ENCODE measurements at places on chromosomes 7 and 10.

- DNase-seq = no peak
- no peak overlapping the region for H3K4me3 ChIP-seq
- H3K36me3 ChIP-seq = no peaks in the 10 kb centered on the region
- H3K27me3 ChIP-seq = peaks cover 16% of the 10 kb centered on the region
- H3K4me1 ChIP-seq = no peaks in the 10 kb centered on the region
Observed at GRCh38 chr10:46273506-46274477, 13.0 kb upstream of the ANTXRL start.

- H3K4me1 ChIP-seq = peaks cover 6% of the 10 kb centered on the region
- H3K27me3 ChIP-seq = no peaks in the 10 kb centered on the region
- H3K4me3 ChIP-seq = no peak overlapping the region
- peak overlapping the region; percentile 45 for H3K27ac ChIP-seq
- DNase-seq = peak; percentile 3
- H3K36me3 ChIP-seq = no peaks in the 10 kb centered on the region
Observed at GRCh38 chr7:68783684-68784083, 814.6 kb upstream of the AUTS2 start.

- no peak overlapping the region for H3K27ac ChIP-seq
- no peak overlapping the region for H3K4me3 ChIP-seq
- H3K36me3 ChIP-seq = no peaks in the 10 kb centered on the region
- no peaks in the 10 kb centered on the region for H3K27me3 ChIP-seq
- H3K4me1 ChIP-seq = peaks cover 3% of the 10 kb centered on the region
Observed at GRCh38 chr10:30282221-30282620, 66.9 kb downstream of the MTPAP start.

DNA sequence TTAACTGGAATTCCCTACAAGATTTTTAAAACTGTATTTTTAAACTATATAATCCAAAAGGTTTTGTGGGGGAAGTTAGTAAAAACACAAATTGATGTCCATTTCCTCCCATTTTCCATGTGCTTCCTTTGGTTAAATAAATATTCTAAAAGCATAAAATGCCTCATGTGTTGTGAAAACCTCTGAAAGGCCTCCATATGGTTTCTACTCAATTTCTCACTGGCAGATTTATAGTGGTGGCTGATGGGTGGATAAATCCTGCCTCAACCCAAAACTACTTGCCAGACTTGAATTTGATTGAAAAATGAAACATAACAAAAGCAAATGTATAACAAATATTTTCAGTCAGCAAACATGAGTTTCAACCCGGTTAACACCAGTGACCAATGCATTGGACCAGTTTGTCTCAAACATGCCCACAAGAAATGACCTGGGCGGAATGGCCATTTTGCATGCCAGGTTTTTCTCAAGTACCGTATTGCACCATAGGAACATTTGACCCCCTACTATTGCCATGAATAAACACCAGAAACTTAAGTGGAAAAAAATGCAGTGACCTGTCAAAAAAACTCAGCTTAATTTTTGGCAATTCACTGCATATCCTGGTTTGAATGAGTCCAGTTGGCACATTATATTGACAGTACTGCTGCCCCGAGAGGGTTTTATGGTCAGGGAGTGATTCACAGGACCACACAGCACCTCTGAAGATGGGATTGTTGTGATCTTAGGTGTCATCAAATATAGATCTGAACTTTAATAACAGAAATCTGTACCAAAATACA is 454.6 kb upstream of the ANKRD30A start:
- no peak overlapping the region for H3K4me3 ChIP-seq

DNA sequence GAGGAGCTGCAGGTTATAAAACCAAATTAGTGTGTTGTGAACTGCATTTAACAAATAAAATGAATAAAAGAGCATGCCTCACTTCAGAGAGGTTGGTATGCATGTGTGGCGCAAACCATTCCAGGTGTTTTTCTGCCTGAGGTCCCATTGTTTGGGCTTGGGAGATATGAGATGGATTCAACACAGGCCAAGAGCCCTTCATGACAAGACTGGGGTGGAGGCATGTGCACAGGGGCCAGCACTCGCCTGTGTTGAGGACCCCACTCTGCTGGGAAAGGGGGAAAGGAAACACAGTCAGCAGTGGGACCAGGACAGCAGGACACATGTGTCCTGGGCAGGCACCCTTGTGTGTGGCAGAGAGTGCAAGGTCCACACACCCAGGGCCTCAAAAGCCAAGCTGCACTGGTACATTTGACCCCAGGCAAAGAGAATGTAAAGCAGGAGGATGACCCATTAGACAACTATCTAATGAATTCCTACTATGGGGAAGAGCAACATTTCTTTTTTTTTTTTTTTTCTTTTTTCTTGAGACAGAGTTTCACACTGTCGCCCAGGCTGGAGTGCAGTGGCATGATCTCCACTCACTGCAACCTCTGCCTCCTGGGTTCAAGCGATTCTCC is 9.2 kb upstream of the SLC18A3 start:
- peaks cover 6% of the 10 kb centered on the region for H3K4me1 ChIP-seq
- H3K27ac ChIP-seq = no peak overlapping the region
- H3K27me3 ChIP-seq = peaks cover 40% of the 10 kb centered on the region
- no peak for DNase-seq
- no peaks in the 10 kb centered on the region for H3K36me3 ChIP-seq

DNA sequence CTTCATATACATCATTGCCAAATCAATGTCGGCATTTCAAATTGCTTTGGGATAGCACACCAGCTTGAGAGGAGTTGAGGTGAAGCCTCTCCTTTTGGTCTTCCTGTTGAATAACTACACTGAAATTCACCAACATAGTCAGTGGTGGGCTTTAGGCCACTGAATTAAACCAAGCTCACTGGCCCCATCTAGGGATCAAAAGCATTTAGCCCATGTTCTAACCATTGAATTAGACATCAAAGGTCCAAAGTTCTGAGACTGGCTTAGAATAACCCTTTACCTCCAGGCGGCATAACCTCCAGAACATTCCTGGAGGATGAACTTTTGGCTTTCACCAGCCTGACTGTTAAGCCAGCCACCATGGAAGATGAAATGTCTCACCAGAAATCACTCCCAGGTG is 54.6 kb downstream of the BPGM start:
- DNase-seq = peak; percentile 25
- peaks cover 5% of the 10 kb centered on the region for H3K4me1 ChIP-seq
- H3K27me3 ChIP-seq = no peaks in the 10 kb centered on the region
- H3K36me3 ChIP-seq = no peaks in the 10 kb centered on the region
- no peak overlapping the region for H3K27ac ChIP-seq
- no peak overlapping the region for H3K4me3 ChIP-seq

GRCh38 chr10:17452060-17452841 is 2.1 kb downstream of the ST8SIA6 start:
- H3K4me3 ChIP-seq = no peak overlapping the region
- H3K4me1 ChIP-seq = peaks cover 15% of the 10 kb centered on the region
- no peaks in the 10 kb centered on the region for H3K36me3 ChIP-seq
- no peak overlapping the region for H3K27ac ChIP-seq
- peaks cover 50% of the 10 kb centered on the region for H3K27me3 ChIP-seq

- H3K27ac ChIP-seq = no peak overlapping the region
- peaks cover 2% of the 10 kb centered on the region for H3K4me1 ChIP-seq
- H3K36me3 ChIP-seq = peaks cover 55% of the 10 kb centered on the region
- H3K27me3 ChIP-seq = no peaks in the 10 kb centered on the region
- no peak overlapping the region for H3K4me3 ChIP-seq
Observed at GRCh38 chr10:129883626-129884397, 80.3 kb downstream of the EBF3 start.

DNA sequence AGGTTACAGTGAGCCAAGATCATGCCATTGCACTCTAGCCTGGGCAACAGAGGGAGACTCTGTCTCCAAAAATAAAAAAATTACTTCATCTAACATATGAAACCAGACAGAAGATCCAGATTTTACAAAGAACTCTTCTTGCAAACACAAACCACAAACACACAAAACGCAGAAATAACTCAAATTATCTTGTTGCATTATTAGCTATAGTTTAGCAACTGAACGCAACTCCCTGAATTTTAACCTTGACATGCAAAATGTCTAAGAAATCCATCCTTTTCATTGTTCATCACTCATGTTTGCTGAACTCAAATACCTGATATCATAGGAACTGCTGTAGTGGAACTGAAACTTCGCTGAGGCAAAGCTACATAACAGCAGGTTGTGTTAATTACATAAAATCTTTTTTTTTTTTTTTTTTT is 64.1 kb downstream of the MICU1 start:
- no peak overlapping the region for H3K27ac ChIP-seq
- no peak overlapping the region for H3K4me3 ChIP-seq
- no peak for DNase-seq
- peaks cover 2% of the 10 kb centered on the region for H3K4me1 ChIP-seq

GRCh38 chr7:98506471-98506870 is 105.6 kb upstream of the BAIAP2L1 start:
- H3K27me3 ChIP-seq = no peaks in the 10 kb centered on the region
- H3K36me3 ChIP-seq = no peaks in the 10 kb centered on the region
- no peak overlapping the region for H3K27ac ChIP-seq
- H3K4me3 ChIP-seq = no peak overlapping the region
- H3K4me1 ChIP-seq = no peaks in the 10 kb centered on the region

All from mesenchymal stem cell (in vitro differentiated cells and primary cell).